ENCODE measurements at places on chromosomes 3 and 15.

GRCh38 chr3:194224471-194225417 lies 88.8 kb downstream of the HES1 start:
- no peak for DNase-seq

DNA sequence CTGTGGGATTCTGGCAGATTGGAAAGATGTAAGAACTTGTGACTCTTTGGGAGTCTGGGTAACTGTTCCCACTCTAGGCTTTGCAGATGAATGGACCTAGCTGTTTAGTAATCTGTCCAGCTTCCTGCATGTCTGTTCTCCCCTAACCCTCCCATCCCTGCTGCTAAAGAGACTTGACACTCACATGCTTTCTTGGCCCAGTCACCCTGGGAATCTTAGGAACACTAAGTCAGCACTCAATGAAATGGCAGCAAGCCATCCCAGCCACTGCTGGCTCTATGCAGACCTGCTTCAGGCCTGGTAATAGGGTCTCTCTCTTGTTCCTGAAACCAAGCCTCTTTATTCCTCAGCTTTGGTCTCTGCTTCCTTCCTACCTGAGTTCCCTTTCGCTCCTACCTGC lies 63.7 kb upstream of the THSD4 start:
- no peak for DNase-seq

- DNase-seq: no peak
Measured at GRCh38 chr15:80375968-80376891, 28.0 kb upstream of the ARNT2 start.

DNA sequence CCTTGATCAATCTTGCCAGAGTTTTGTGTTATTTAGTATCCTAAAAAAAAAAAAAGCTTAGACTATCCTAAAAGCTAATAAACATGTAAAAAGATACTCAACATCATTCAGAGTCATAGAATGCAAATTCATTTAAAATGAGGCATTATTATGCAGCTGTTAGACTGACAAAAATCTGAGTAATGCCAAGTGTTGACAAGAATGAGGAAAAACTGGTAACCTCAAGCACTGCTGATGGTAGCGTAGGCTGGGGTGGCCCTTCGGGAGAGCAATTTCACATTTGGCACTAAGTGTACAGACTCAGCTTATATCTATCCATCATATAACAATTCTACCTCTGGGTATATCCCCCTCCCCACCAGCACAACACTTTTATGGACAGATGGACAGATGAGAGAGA lies 280.4 kb downstream of the RAP2B start:
- no peak for DNase-seq

GRCh38 chr3:112012205-112012992 lies 13.7 kb downstream of the TAGLN3 start:
- DNase-seq: no peak

DNA sequence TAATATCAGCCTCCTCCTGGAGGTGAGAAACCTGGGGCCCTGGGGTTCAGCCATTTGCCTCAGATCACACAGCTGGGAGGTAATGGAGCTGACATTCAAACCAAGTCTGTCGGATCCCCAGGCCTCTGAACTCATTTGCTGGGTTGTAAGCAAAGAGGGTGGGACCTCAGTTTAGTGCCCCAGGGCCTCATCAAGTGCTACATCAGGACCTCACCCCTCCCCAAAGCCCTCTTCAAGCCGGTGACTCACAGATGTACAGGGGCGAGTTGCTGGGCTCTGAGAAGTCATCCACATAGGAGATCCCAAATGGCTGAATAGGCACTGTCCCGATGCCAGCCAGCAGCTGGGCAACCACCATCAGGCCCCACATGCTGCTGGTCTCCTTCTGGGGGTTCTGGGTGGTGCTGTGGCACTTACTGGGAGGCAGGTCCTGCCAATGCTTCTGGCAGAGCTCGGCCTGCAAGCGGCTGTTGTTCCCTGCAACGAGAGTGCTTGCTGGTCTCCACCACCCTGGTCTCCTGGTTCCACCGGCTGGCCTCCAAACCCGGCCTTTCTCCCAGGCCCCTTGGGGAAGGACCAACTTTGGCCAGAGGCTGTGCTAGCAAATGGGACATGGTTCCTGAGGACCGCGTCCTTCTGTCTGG lies 59.2 kb upstream of the RAB6B start:
- DNase-seq: no peak

DNA sequence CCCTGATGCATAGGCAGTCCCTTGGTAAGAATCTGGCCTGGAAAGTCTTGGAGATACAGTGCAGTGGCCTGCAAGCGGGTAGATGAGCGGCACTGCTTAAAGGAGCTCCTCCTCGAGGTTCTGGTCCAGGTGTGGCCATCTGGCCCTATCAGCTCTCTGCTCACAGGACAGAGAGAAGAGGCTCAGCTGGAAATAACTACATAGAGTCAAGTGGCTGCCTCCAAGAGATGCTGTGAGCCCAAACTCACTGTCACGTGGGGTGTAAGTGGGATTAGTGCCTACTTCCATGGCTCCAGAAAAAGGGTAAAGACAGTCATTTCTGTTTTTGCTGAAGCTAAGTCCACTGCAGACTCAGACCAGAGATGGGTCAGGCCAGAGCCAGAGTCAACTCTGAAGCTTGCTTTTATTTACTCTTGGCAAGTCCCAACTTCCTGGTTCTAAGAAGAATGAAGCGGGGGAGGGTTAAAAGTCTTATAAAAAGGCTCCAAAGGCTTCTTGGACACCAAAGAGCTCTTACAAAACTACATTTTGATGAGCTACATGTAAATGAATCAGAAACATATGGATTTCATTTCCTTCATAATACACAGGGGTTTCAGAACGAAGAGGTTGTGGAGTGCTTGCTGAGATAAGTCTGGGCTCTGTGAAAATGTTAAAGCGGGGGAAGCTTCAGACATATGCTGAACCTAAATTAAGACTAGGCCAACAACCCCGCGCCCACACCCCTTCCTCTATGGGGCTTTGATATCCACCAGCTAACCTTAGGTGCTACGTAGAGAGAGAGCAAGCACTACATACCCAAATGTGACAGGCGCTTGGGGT lies 77.1 kb downstream of the PDZRN3 start:
- DNase-seq: no peak
